Cardiac fibroblast (primary cell): ENCODE measurements at places on chromosomes 1 and 21.

DNA sequence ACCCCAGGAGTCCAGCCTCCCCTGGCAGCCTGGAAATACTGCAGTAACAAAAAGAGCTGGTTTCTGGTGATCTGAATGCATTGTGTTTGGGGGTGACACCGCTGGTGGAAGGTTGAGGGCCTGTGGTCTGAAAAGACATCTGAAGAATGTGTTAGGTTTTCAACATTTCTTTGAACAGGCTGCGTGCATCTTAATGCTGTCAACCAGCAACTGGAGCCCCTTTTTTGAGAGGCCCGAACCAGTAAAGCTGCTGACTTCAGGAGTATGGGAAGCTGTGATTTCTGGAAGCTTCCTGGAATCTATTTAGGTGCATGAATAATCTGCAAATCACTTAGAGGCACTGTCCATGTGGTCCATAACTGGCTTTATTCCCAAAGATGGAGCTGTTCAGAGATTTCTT lies 17.0 kb downstream of the ATP5PO start:
- no peak for DNase-seq

DNA sequence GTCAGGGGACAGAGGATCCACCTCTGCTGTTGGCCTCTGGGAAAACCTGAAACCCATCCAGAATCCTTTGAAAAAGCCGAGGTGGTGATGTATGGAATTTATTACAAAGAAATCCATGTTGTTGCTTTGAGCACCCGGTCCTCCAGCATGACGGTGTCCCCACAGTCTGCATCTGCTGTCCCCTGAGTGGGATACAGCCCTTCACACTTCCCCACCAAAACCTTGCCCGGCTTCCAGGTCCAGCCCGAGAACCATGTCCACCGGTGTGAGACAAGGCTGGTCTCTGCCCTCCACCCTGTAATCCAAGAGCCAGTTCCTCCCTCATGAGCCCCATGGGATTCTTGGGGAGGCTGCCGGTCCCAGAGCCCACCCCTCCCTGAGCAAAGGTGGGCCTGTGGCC lies 70.5 kb downstream of the STUM start:
- no peak for DNase-seq

GRCh38 chr1:211811848-211812247 lies 18.7 kb downstream of the LPGAT1 start:
- DNase-seq, result no peak

DNA sequence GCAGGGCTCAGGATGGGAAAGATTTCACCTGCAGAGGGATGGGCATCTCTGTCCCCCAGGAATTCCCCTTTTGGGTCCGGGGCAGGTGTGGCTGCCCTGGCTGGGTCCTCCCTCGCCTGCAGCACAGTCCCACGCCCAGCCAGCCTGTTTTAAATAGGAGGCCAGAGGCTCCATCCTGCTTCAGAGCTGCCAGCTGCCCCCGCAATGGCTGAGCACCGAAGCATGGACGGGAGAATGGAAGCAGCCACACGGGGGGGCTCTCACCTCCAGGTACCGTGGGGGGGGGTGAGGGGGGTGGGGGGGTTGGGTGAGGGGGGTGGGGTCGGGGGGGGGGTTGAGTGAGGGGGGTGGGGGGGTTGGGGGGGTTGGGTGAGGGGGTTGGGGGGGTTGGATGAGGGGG lies 3.6 kb downstream of the SCNN1D start:
- DNase-seq, result peak; percentile 21

DNA sequence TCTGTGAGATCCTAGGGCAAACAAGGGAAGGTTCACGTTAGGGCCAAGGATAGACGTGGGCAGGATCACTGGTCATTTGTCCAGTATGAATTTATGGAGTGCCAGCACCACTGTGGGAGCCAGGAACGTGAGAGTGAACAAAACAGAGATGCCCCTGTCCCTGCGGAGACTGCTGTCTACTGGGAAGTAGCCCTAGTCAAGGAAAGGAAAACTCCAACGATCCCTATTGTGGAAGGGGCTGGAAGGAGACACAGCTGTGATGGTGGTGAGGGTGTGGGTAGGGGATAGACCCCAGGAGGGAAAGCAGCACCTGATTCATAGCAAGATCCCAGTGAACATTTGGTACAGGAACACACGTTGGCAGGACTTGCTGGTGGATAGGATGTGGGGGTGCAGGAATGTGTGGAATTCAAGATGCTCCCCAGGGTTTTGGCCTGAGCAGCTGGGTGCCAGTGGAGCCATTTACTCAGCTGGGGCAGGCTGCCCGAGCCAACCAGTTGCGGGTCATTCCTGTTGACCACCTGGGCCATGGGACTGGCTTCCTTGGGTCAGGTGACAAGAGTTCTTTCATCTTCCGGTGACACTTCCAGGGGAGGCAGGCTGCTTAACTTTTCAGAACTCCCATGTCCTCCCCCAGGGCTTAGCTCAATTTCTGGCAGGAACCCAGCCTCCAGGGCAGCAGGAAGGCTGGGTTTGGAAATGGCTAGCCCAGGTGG lies 1.2 kb upstream of the ATP13A2 start:
- DNase-seq, result peak; percentile 47

DNA sequence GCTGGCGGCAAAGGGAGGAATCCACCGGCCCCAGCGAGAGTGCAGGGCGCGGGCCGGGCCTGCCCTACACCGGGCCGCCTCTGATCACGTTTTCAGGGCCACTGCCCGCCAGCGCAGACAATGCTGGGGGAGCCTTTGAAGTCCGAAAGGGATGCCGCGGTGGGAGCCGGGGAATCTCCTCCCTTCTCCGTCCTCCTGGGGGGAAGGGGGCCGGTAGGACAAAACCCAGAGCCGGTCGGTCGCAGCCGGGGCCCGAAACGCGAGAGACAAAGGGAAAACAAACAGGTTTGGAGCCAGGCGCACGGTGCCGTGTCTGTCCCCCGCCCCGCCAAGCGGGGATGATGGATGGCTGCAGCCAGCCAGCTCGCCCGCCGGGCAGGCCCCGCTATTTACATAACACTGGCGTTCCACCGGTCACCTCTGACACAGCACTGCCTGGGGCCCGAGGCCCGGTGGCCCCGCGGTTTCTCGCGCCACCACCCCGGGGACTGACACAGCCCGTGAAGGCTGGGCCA lies 92.0 kb downstream of the CASZ1 start:
- DNase-seq, result no peak

DNA sequence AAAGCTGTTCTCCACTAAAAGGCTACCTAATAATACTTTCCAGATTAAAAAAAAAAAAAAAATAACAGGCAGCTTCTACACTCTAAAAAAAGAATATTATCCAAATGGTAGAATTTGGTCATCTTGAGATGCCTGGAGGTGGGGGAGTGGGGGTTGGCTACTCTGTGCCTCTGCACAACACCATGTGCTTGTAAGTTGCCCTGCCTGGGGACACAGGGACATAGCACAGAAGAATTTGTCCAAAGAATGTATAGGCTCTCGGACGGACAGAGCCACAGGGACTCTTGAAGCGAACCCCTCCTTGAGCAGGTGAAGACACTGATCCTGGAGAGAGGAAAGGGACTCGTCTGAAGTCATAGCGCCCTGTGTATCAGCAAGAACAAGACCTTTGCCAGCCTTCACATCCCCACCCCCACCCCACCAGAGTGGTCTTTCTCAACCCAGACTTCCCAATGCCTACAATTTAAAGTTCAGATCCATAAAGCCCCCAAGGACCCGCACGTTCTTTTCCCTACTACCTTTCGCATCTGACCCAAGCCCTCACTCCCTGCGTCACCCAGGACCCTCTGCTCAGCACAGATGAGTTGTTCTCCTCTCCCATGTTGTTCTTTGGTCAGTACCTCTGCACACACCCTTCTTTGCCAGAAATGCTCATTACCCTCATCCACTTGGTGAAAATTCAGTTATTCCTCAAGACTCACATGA lies 72.6 kb downstream of the LGR6 start:
- DNase-seq, result no peak

DNA sequence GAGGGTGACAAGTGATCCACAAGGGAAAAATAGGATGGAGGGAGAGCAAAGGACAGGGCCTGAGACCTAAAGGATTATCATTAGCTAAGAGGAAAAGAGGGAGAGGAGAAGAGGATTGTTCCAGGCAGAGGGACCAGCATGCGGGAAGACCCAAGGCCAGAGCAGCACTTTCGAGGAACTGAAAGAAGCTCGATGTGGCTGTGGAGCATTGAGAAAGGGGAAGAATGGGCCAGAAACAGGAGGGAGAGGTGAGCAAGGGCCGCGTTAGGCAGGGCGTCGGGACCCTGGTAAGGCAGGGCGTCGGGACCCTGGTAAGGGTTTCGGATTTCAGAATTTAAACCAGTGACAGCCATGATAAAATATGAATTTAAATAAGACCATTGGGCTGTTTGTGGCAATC lies 22.8 kb upstream of the CSF1 start:
- no peak for DNase-seq

DNA sequence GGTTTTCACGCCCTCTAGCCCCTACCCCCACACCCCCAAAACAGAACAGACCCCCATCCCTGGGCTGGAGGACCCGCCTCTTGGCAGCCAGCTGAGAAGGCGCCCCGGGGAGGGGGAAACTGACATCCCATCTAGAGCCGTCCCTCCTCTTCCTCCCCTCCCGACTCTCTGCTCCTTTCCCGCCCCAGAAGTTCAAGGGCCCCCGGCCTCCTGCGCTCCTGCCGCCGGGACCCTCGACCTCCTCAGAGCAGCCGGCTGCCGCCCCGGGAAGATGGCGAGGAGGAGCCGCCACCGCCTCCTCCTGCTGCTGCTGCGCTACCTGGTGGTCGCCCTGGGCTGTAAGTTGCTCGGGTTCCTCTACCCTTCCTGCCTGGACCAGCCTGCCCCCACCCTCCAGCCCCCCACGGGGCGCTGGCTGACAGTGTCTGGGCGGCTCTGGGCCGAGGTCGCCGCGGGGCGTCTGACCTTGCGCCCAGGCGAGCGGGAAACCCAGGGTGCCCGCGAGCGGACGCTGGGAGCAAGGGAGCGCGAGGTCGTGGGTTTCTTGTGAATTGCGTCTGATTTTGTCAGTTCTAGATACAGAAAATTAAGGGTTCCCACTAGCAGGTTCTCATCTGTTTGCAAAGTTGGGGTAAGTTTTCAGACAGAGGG lies 618 bp downstream of the JAM2 start:
- DNase-seq, result peak; percentile 12

DNA sequence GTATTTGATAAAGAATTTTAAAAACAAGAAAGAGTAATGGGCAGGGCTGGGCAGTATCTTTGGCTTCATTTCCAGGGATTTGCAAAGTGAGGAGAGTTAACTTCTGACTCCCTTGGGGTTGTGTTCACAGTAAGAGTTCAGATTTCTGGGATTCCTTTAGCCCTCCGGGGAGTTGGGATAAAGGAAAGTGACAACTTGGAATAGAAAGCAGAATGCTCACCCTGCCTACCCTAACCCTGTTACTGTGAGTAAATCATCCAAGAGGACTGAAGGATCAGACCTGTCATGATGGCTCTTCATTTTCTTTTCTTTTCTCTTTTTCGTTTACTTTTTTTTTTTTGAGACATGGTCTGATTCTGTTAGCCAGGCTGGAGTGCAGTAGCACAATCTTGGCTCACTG lies 76.1 kb downstream of the CACHD1 start:
- peak; percentile 27 for DNase-seq

- DNase-seq, result no peak
Observed at GRCh38 chr1:100268202-100268601, 2.2 kb downstream of the RTCA start.

DNA sequence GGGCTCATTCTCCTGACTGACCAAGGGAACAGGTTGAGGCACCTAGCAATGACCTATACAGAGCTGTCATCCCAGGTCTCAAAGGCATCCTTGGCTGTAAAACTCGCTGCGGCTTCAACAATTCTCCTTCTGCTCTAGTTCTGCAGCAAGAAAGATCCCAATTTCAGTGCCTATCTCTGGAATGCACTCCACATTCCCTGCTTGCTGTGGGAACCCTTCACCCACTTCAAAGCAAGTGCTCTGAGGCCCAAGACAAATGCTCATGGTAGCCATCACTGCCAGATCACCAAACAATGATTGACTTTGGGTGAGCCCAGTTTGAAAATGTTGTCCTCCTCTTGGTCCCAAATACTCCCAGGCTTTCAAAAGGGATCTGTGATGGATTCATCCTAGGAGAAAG lies 37.7 kb upstream of the FMO3 start:
- no peak for DNase-seq

GRCh38 chr1:40409467-40409866 lies 35.9 kb downstream of the SMAP2 start:
- no peak for DNase-seq

GRCh38 chr1:55035904-55036303 lies 3.4 kb upstream of the PCSK9 start:
- no peak for DNase-seq

GRCh38 chr1:12067900-12068821 lies 5.1 kb downstream of the TNFRSF8 start:
- peak; percentile 64 for DNase-seq

DNA sequence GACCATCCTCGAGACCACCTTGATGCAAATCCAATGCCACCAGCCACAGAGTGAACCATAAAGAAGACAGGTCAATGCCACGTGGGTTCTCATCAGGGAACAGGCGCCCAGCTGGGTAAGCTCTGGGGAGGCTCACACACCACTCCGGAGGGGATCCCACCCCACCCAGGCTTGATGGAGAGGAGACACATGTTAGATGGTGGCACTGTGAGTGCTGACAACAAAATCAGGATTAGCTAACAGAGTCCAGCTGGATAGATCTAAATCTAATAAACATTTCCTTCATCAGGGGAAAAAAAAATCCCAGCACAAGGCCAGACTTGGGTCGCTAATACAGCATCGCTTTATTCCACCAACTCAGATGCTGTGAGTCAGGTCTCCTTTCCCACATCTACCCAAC lies 132.2 kb upstream of the TNR start:
- DNase-seq, result no peak

- no peak for DNase-seq
Observed at GRCh38 chr1:15275921-15276683, 29.1 kb downstream of the FHAD1 start.

DNA sequence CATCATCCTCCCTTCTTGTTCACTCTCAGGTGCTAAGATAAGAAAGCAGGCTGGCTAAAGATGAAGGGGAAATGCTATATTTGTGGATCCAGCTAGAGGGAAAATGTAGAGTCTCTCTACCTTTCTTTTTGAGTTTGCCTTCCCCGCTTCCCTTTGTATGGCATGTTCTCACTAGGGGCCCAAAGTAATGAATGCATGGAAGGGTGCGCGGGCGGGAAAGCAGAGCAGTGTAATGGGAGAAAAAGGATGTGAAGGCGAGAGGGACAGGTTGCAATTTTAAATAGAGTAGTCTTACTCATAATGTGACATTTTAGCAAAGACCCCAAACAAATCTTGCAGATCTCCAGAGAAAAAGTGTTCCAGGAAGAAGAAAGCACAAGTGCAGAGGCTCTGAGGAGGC lies 105.1 kb upstream of the ATP1B1 start:
- DNase-seq, result no peak
